ENCODE measurements at places on chromosomes 16 and 17.

- no peaks in the 10 kb centered on the region for H3K27me3 ChIP-seq
- H3K27ac ChIP-seq, result no peak overlapping the region
- no peak for DNase-seq
These were observed 65.2 kb downstream of the PIPOX start for GRCh38 chr17:29107933-29108822.

- H3K27ac ChIP-seq, result no peak overlapping the region
- no peaks in the 10 kb centered on the region for H3K36me3 ChIP-seq
- H3K4me1 ChIP-seq, result peaks cover 13% of the 10 kb centered on the region
- H3K4me3 ChIP-seq, result peak overlapping the region; percentile 41
- H3K27me3 ChIP-seq, result peaks cover 11% of the 10 kb centered on the region
- DNase-seq, result peak; percentile 11
These were observed 250.8 kb upstream of the RPL38 start for GRCh38 chr17:73952480-73953205.

GRCh38 chr16:63883091-63883490, 1238.8 kb downstream of the CDH11 start:
- no peak overlapping the region for H3K4me3 ChIP-seq
- DNase-seq, result no peak
- H3K27me3 ChIP-seq, result no peaks in the 10 kb centered on the region
- H3K4me1 ChIP-seq, result no peaks in the 10 kb centered on the region

DNA sequence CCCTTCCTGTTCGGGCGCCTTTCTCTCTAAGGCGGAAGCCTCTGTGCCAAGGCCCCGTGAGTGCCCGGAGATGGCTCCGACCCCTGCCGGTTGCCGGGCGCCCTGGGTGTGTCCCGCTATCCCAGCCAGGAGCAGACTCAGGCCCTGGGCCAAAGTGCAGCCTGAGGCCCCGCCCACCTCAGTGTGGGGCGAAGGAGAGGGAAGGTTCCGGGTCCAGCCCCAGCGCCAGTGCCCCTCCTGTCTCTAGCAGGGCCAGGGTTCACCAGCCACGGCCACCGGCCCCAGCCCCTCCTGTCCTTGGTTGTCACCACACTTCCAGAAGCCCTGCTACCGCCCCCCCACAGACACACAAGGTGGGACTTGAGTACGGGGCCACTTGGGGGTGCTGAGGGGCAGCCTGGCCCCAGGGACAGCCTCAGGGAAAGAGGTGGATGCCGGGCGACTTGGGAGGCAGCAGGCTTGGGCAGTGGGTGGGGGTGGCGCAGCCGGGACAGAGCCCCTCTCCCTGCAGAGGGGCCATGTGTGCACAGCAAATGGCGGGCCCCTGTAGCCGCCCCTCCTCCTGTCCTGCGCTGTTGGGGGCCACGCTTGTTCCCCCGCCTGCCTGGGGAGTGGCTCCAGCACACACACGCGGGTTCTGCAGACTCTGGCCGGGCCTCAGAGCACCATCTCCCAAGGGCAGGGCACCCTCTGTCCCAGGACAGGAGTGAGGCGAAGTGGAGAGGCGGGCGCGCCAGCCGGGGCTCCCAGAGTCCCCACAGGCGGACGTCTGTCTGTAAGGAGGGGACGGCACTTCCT, 6.0 kb downstream of the C1QTNF8 start:
- no peaks in the 10 kb centered on the region for H3K36me3 ChIP-seq
- no peak for DNase-seq
- H3K4me3 ChIP-seq, result no peak overlapping the region
- no peak overlapping the region for H3K27ac ChIP-seq
- H3K27me3 ChIP-seq, result peaks cover 16% of the 10 kb centered on the region

DNA sequence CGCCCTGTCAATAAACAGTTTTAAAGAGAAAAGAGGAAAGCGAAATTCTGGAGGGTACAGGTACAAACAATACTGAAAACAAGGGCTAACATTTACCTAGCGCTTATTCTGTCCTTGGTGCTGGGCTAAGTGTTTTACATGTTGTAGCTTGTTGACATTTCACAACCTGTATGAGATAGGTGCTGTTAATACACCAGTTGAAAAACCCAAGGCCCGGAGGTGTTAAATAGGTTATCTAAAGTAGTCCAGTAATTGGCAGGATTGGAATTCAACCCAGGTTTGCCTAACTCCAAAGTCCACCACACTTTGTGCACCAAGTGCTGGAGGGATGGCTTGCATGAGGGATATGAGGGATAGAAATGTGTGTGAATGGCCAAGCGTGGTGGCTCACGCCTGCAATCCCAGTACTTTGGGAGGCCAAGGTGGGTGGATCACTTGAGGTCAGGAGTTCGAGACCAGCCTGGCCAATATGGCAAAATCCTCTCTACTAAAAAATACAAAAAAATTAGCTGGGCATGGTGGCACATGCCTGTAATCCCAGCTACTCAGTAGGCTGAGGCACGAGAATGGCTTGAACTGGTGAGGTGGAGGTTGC, 2.9 kb downstream of the ATP6V0D1 start:
- H3K4me3 ChIP-seq, result no peak overlapping the region
- no peak overlapping the region for H3K27ac ChIP-seq
- peaks cover 51% of the 10 kb centered on the region for H3K4me1 ChIP-seq
- no peaks in the 10 kb centered on the region for H3K27me3 ChIP-seq
- peaks cover 7% of the 10 kb centered on the region for H3K36me3 ChIP-seq

DNA sequence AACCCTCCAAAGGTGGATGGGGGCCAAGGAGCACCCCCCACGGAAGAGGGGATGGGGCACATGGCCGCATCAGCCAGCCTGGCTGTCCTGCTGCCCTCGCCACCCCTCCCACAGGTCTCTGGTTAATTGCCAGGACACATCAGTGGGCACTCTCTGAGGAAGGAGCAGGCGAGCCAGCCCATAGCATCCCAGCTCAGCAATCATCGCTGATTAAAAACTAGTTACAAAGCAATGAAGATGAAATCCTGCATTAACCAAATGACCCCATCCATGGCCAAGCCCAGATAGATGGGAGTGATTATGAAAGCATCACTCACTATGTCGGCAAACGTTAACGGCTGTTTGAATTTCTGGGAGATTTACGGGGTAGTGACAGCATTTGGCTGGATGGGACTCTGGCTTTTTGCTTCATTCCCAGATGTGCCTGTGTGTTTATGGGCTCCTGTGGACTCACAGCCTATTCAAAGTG, 45.3 kb downstream of the CCDC182 start:
- no peaks in the 10 kb centered on the region for H3K36me3 ChIP-seq
- no peak overlapping the region for H3K4me3 ChIP-seq
- H3K4me1 ChIP-seq, result peaks cover 14% of the 10 kb centered on the region

DNA sequence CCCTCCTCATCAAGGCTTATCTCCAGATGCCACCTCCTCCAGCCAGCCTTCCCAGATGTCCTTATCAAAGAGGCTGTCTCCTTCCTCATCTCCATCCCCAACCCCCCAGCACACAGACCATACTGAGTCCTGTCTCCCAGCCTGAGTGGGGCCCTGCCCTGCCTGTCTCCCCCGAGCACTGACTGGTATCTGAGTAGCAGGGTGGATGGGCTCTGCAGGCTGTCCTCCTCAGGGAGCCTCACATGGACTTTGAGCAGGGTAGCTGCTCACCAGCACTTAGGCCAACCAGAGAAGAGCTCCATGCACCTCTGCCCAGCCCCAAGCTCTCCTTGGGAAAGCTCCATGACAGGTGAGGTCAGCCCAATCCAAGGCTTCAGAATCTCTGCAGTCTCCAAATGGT, 20.0 kb upstream of the ITGA3 start:
- DNase-seq, result no peak
- no peak overlapping the region for H3K4me3 ChIP-seq
- no peaks in the 10 kb centered on the region for H3K27me3 ChIP-seq
- H3K4me1 ChIP-seq, result no peaks in the 10 kb centered on the region
- no peaks in the 10 kb centered on the region for H3K36me3 ChIP-seq
- no peak overlapping the region for H3K27ac ChIP-seq

- no peaks in the 10 kb centered on the region for H3K27me3 ChIP-seq
- H3K27ac ChIP-seq, result no peak overlapping the region
- H3K4me1 ChIP-seq, result no peaks in the 10 kb centered on the region
- no peak overlapping the region for H3K4me3 ChIP-seq
- DNase-seq, result no peak
These were observed 81.0 kb downstream of the ATF7IP2 start for GRCh38 chr16:10466861-10467260.

DNA sequence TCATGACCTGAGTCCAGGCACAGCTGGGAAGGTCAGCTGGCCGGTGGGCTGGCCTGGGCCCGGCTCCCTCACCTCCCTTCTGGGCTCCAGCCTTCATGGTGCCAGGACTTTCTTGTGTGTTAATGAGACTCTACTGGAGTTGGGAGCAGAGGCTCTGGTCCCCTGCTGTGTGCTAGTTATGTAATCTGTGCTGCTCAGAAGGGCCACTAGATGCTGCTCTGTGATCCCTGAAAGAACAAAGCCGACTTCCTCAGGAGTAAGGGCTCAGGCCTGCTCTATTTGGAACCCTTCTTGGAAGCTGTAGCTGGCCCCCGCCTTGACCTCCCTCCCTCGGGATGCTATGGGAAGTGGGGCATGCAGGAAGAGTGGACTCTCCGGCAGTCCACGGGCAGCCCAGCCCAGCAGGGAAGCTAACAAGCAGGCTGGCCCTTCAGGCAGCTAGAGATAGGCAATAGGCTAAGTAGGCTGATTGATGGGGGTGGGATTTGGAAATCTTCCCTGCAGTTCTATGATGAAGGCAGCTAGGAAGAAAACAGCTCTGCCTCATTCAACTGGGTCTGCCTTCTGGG, 3.3 kb upstream of the CDK5R1 start:
- peaks cover 47% of the 10 kb centered on the region for H3K36me3 ChIP-seq
- no peak overlapping the region for H3K4me3 ChIP-seq
- H3K4me1 ChIP-seq, result peaks cover 21% of the 10 kb centered on the region
- peak overlapping the region; percentile 29 for H3K27ac ChIP-seq
- no peak for DNase-seq
- H3K27me3 ChIP-seq, result no peaks in the 10 kb centered on the region

GRCh38 chr16:60815033-60815432, 1221.2 kb downstream of the CDH8 start:
- H3K4me1 ChIP-seq, result no peaks in the 10 kb centered on the region
- DNase-seq, result no peak
